Left renal cortex interstitium (tissue), 4 donors: ENCODE measurements at places on chromosomes 16 and 17. TPM values are rescaled to one million over a fixed set of nuclear protein-coding genes. Genes with fewer than 3 reads are reported as not detected.
A peak's percentile ranks its signal among the peaks of the same experiment; 100 is the strongest.

GRCh38 chr16:80852261-80852872, 48.0 kb upstream of the CDYL2 start:
- DNase-seq = no peak

GRCh38 chr16:70495425-70496182, 27.8 kb downstream of the COG4 start:
- no peak for DNase-seq

DNA sequence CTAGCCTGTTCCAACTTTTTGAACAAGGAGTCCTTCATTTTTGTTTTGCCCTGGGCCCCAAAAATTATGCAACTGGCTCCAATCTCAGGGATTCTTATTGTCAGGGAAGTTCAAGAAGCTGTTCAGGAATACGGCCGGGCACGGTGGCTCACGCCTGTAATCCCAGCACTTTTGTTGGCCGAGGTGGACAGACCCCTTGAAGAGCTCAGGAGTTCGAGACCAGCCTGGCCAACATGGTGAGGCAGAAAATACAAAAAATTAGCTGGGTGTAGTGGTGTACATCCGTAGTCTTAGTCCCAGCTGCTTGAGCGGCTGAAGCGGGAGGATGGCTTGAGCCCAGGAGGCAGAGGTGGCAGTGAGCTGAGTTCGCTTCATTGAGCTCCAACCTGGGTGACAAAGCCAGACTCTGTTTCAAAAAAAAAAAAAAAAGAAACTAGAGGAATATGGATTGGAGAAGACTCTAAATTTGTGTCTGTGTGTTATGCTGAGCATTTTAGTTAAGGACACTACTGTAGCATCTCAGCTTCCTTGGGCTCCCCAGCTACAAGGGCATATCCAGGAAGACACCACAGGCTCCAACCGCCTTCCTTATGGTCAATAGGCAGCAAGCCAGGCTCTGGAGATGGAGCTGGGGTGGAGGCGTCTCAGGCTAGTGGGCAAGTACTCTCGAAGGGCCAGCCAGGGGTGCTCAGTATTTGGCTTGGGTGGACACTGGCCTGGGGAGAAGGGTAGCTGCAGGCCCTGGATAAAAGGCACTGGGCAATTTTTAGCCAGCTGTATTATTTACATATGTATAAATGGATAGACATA, 56.8 kb upstream of the CREBBP start:
- DNase-seq = no peak

GRCh38 chr17:70343114-70343513, 173.8 kb downstream of the KCNJ2 start:
- DNase-seq = no peak

DNA sequence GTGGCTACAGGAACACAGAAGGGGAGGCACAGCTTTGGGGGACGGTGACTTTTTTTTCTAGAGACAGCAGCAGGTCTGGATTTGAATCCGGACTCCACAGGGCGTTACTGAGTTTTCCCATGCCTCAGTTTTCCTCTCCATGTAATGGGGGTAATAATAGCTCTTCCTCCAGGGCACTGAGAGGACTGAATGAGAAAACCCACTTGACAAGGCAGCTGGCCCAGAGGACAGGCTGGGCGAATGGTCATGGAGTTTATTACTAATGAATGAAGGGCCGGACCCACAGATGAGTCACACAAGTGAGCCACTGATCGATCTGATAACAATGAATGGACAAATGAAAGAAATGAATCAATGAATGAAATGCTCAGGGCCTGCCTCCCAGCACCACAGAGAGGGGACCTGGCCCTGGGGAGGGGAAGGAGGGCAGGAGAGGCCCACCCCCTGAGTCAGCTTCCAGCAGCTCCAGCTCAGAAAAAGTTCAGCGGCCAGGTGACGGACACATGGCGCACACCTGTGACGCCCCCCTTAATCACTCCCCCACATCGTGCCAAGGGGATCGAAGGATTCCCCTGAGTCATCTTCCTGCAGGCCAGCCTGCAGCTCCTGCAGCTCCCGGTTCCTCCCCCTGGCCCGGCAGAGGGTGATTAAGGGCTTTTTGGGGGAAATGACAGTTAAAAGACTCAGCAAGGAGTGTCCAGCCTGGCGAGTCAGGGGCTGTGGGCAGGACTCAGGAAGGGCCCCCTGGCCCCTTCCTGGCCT, 54.3 kb downstream of the SOCS1 start:
- no peak for DNase-seq

DNA sequence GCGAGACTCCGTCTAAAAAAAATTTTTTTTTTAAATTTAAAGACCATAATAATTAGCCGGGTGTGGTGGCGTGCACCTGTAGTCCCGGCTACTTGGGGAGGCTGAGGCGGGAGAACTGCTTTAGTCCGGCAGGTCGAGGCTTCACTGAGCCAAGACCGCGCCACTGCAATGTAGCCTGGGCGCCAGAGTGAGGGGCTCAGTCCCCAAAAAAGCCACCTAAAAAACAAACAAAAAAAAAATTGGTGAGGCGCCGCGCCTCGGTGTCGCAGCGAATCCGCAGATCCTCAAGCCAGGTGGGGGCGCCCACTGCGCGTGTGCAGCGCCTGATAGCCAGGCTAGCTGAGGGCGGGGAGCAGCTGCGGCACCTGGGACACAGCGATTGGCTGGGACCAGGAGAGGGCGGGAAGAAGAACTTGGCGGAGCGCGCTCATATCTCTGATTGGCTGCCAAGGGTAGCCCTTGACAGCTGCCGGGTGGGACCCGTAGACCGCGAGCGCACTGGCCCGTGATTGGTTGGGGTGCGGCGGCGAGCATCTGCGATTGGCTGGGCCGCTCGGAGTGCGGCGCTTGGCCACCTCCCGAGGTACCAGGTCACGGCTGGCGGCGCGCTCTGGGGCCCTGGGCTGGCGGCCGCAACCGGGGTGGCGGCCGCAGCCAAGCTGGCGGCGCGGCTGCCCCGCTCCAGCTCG, 9.0 kb upstream of the CLDN9 start:
- no peak for DNase-seq

- DNase-seq = no peak
Measured at GRCh38 chr17:19331543-19332245, 30.8 kb downstream of the B9D1 start.

GRCh38 chr16:84836234-84836647, 16.5 kb downstream of the CRISPLD2 start:
- peak; percentile 74 for DNase-seq

DNA sequence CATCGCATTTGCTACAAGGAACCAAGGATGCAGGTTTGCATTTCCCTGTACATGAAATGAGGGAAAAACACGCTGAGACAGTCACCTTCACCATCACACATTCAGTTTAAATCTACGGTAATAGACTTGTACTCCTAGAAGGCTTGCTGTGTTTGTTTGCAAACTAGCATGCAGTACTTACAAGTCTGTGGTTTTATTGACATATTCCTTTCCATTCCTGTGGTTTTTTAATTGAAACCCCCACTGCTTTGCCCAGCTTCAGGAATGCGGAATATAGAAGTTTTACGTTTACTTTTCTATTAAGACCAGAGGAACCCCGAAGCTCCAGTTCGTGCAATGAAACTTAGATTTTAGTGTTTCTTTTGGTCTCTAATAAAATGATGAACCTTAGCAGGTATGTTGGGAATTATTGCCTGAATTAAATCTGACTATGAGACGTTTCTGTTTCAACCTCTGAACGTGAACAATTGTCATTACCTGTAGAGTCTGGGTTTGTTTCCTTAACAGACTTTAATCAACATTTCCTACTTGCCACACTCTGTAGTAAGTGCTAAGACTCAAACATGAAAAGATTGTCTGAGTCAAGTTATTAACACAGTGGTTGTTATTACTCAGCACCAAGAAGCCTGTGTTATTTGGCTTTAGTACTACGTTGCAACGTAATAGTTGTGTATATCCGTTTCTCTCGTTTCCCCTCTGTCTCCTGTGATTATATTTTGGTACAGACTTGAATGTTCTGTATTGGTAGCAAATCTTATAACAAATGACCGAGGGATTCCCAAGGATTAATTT, 793.3 kb upstream of the GOT2 start:
- no peak for DNase-seq

GRCh38 chr17:8843344-8843743, 24.1 kb downstream of the PIK3R6 start:
- DNase-seq = no peak

GRCh38 chr17:53150101-53150698, 672.5 kb upstream of the KIF2B start:
- DNase-seq = no peak

- no peak for DNase-seq
Measured at GRCh38 chr16:83473926-83474650, 333.7 kb upstream of the HSBP1 start.

GRCh38 chr16:80606221-80606766, 65.5 kb downstream of the DYNLRB2 start:
- no peak for DNase-seq

DNA sequence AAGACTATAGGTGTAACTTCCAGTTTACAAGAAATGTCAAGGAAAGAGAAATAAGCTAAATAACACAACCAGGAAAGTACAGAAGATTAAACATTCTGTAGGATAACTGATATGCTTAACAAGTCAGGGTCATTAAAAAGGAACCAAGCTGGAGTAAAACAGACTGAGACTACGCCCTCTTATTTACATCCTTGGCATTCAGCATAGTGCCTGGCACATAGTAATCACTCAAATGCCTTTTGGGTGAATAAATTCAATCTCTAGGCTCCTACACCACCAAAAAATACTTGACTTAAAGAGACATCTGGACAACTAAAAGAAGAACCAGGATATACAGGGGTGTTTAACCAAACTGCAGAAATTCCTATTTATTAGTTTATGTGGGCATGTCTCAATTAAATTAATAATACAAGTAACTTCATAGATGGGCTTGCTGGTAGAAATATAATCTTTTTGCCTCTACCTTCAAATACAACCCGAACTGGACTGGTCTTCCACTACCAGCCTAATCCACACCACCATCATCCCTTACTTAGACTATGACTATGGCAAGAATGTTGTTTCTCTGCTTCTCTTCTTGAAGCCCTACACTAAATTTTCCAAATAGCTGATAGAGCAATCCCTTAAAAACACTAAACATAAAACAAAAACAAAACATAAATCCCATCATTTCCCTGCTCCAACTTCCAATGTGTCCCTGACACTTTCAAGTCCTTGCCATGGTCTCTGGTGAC, 47.7 kb upstream of the ULK2 start:
- no peak for DNase-seq

CTF1 gene
- polyA plus RNA-seq = 6.5 TPM

ZNF276 gene
- 20.9 TPM for polyA plus RNA-seq

CHD9NB gene
- polyA plus RNA-seq = 11.6 TPM

CEMP1 gene
- polyA plus RNA-seq = 5.7 TPM

SAMD14 gene
- 19.9 TPM for polyA plus RNA-seq

OTOA gene
- 0.07 TPM for polyA plus RNA-seq

FNDC8 gene
- 0.27 TPM for polyA plus RNA-seq
